ENCODE measurements at places on chromosomes 1 and 21. TPM values are rescaled to one million over a fixed set of nuclear protein-coding genes. Genes with fewer than 3 reads are reported as not detected.
A peak's percentile ranks its signal among the peaks of the same experiment; 100 is the strongest.

BSND gene
- not detected for total RNA-seq

NBPF10 gene
- 3.9 TPM for total RNA-seq

AGT gene
- total RNA-seq: 2.8 TPM

SPAG17 gene
- 1.3 TPM for total RNA-seq

GBP4 gene
- total RNA-seq: 13.4 TPM

UQCRHL gene
- 1.2 TPM for total RNA-seq

AADACL4 gene
- total RNA-seq: not detected

RERE gene
- 73.3 TPM for total RNA-seq

SLC30A10 gene
- total RNA-seq: not detected

GRCh38 chr1:95115708-95116137 lies 1.4 kb upstream of the TLCD4 start:
- H3K27me3 ChIP-seq: peaks cover 68% of the 10 kb centered on the region
- H3K4me3 ChIP-seq: no peak overlapping the region
- H3K4me1 ChIP-seq: peaks cover 16% of the 10 kb centered on the region
- H3K27ac ChIP-seq: no peak overlapping the region
- H3K36me3 ChIP-seq: no peaks in the 10 kb centered on the region

DNA sequence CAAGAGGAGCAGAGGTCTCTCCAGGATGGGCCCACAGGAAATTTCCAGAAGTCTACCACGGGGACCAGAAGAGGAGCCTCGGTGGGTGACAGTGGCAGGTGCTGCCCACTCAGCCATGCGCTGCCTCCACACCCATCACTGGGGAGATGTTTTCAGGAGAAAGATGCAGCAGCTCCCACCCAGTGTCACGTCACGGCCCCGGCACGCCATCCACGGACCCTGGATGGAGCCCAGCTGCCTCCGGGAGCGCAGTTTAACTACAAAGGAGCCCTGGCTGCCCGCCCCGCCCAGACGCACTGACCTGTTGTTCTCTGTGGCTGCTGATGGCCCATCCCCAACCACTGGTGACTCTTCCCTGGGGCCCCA lies 6.8 kb downstream of the TSPEAR start:
- no peaks in the 10 kb centered on the region for H3K36me3 ChIP-seq
- no peak overlapping the region for H3K27ac ChIP-seq

DNA sequence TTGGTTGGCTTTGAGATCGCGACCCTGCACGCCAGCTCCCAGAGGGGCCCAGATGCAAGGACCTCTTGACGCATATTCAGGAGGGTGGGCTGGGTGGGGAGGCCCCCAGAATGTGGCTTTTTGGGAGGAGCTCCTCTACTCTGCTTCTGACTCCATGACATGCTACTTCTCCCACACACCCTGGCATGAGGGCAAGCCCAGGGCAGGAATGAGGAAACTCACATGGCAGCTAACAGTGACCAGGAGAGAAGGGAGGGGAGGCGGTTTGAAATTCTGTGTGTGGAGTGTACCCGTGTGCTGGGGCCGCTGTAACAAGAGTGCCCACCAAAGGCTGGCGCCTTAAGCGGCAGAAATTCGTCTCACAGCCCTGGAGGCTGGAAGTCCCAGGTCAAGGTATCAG lies 61.3 kb upstream of the GPR153 start:
- no peak for DNase-seq
- H3K36me3 ChIP-seq: peaks cover 24% of the 10 kb centered on the region
- no peak overlapping the region for H3K4me3 ChIP-seq
- no peak overlapping the region for H3K27ac ChIP-seq
- H3K4me1 ChIP-seq: no peaks in the 10 kb centered on the region

- H3K27ac ChIP-seq: no peak overlapping the region
- no peak overlapping the region for H3K4me3 ChIP-seq
- H3K27me3 ChIP-seq: peaks cover 100% of the 10 kb centered on the region
- DNase-seq: peak; percentile 37
- H3K4me1 ChIP-seq: peaks cover 19% of the 10 kb centered on the region
Measured at GRCh38 chr1:46488343-46489168, 1.1 kb upstream of the DMBX1 start.

- no peaks in the 10 kb centered on the region for H3K27me3 ChIP-seq
- H3K4me3 ChIP-seq: no peak overlapping the region
- no peaks in the 10 kb centered on the region for H3K4me1 ChIP-seq
- no peaks in the 10 kb centered on the region for H3K36me3 ChIP-seq
- no peak overlapping the region for H3K27ac ChIP-seq
- DNase-seq: no peak
Measured at GRCh38 chr21:14046401-14046800, 164.4 kb downstream of the LIPI start.

GRCh38 chr1:60000625-60001024 lies 72.9 kb downstream of the C1orf87 start:
- no peaks in the 10 kb centered on the region for H3K36me3 ChIP-seq
- H3K27ac ChIP-seq: no peak overlapping the region
- no peak overlapping the region for H3K4me3 ChIP-seq
- no peaks in the 10 kb centered on the region for H3K27me3 ChIP-seq

DNA sequence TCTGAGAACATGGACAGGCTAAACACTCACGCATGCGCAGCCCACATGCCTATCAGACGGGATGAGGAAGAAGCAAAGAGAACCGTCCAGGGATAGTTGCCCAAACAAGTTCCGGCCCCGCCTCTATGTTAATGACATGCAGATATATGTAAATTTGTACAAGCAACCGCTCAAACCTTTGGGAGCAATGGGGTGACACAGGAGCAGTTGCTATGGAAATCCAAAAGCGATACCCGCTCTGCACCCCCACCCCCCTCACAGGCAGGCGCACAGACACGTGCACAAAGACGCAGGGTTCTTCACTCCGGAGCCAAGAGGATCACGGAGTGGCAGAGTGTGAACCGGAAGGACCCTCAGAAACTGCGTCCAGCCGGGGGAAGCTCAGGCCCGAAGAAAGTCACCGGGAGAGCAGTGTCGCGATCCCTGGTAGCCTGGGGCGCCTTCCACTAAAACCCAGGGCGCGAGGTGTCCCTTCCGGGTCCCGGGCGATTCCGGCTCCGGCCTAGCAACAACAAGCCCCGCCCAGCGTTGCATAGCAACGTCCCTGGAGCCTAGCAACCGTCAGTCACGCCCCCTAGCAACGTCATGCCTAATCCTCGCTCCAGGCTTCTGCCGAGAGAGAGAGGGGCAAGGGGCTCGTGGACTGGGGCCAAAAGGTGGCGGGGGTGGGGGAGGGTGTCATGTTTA lies 24.1 kb upstream of the ADGRB2 start:
- H3K4me1 ChIP-seq: peaks cover 18% of the 10 kb centered on the region
- peak overlapping the region; percentile 69 for H3K27ac ChIP-seq
- no peaks in the 10 kb centered on the region for H3K36me3 ChIP-seq
- H3K4me3 ChIP-seq: peak overlapping the region; percentile 66
- peak; percentile 86 for DNase-seq

DNA sequence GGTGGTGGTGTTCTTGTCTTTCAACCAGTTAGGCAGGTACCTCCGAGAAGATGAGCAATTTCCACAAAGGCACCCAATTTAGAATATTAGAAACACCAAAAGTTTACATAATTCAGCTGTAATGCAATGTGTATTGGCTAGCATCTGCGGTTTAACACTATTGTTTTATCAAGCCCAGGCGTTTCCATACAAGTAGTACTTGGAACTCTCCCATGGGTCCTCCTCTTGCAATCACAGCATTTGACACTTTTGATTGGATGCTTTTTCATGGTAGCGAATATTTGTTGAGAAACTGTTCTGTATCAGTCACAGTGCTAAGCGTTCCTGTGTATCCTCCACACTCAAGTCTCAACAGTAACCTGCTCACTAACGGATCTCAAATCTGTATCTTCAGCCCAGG lies 20.1 kb upstream of the MAP1LC3C start:
- no peak overlapping the region for H3K27ac ChIP-seq
- H3K4me3 ChIP-seq: no peak overlapping the region
- no peaks in the 10 kb centered on the region for H3K36me3 ChIP-seq
- no peaks in the 10 kb centered on the region for H3K27me3 ChIP-seq
- DNase-seq: no peak
- no peaks in the 10 kb centered on the region for H3K4me1 ChIP-seq

DNA sequence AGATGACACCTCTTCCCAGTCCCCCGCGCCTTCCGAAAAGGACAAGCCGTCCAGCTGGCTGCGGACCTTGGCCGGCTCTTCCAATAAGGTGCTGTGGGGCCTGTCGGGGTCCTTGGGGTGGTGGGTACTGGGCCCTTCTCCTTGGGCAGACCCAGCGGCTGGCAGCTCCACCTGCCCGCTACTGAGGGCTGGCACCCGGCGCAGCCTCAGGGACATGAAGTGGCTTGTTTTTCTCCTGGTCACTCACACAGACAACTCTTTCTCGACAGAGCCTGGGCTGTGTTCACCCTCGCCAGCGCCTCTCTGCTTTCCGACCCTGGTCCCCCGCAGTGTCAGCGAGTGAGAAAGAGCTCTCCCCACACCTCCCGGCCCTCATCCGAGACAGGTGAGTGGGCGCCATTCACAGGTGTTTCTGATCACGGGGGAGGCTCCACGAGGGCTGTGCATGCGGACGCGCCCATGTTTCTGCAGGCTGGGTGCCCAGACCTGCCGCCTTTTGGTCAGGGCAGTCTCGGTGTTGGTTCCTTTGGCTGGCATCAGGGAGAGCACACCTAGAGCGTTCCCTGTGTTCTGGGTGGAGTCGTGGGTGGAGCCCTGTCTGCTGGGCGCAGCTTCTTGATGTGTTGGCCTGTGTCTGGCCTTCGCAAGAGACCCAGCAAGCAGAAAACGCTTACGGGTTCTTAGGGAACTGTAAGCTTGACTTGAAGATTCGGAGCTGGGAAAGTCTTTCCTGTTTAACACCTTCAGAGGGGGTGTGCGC lies 75.1 kb downstream of the SKI start:
- no peak overlapping the region for H3K27ac ChIP-seq
- H3K36me3 ChIP-seq: no peaks in the 10 kb centered on the region
- no peak overlapping the region for H3K4me3 ChIP-seq
- no peaks in the 10 kb centered on the region for H3K27me3 ChIP-seq
- DNase-seq: no peak
- peaks cover 32% of the 10 kb centered on the region for H3K4me1 ChIP-seq

DNA sequence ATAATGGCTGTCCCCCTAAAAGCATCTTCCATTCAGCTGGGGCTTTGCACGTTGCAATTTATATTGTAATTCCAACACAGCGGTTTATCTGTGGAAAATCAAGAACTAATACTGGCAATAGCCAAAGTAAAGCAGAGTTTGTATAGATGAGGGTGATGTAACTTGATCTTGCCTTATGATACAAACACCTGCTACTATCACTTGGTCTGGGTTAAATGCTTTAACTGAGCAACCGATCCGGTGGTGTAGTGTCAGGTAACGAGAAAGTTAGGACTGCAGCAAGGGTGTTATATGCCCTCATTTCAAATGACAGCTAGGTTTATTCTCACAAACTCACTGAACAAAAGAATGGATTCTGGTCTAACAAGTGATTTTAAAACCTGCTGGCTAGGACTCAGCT lies 47.3 kb upstream of the PLPPR4 start:
- H3K4me3 ChIP-seq: no peak overlapping the region
- no peaks in the 10 kb centered on the region for H3K4me1 ChIP-seq
- no peaks in the 10 kb centered on the region for H3K36me3 ChIP-seq
- no peak for DNase-seq
- H3K27ac ChIP-seq: no peak overlapping the region
- H3K27me3 ChIP-seq: no peaks in the 10 kb centered on the region

- H3K4me3 ChIP-seq: no peak overlapping the region
- no peak overlapping the region for H3K27ac ChIP-seq
- no peaks in the 10 kb centered on the region for H3K4me1 ChIP-seq
- no peaks in the 10 kb centered on the region for H3K36me3 ChIP-seq
Measured at GRCh38 chr1:223067914-223068313, 75.1 kb downstream of the TLR5 start.

GRCh38 chr1:41564741-41565475 lies 80.4 kb upstream of the EDN2 start:
- no peaks in the 10 kb centered on the region for H3K4me1 ChIP-seq
- no peak overlapping the region for H3K4me3 ChIP-seq
- H3K27me3 ChIP-seq: no peaks in the 10 kb centered on the region
- DNase-seq: no peak
- H3K36me3 ChIP-seq: no peaks in the 10 kb centered on the region
- H3K27ac ChIP-seq: no peak overlapping the region

- H3K36me3 ChIP-seq: no peaks in the 10 kb centered on the region
- H3K27me3 ChIP-seq: no peaks in the 10 kb centered on the region
- peaks cover 51% of the 10 kb centered on the region for H3K4me1 ChIP-seq
- no peak for DNase-seq
Measured at GRCh38 chr1:44678626-44679025, 4.1 kb downstream of the ARMH1 start.

DNA sequence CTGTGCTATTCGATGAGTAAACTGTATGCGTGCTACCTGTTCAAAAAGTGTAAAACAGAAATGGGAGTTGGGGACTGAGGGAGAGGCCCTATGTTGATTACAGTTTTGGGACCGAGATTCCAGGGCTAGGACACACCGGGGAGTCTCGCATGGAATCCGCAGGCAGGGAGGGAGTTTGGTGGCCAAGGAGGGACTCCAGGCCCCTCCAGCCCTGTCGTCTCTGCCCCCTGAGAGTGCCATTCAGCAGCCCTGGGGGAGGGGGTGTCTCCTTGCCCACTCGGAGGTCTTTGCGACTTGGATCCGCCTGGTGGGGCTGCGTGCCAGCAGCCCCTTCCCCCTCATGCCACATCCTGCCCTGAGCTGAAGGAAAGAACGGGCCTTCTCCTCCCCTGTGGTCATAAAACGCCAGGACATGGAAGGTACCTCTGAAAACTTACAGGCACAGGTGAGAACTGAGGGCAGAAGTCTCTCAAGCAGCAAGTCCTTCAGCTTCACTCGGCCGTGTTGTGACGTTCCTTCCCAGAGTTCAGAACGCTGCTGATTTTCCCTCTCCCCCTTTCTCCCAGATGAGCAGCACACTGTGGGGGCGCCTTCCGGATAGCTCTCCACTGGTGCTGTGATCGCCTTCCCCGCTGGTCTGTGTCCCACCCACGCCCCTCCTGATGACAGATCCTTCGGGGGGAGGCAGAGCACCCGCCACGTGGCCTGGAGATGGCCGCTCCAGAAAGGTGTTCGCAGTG lies 141.4 kb downstream of the PEX14 start:
- no peak for DNase-seq
- H3K27ac ChIP-seq: no peak overlapping the region
- peaks cover 19% of the 10 kb centered on the region for H3K36me3 ChIP-seq
- no peaks in the 10 kb centered on the region for H3K4me1 ChIP-seq
- no peaks in the 10 kb centered on the region for H3K27me3 ChIP-seq
- H3K4me3 ChIP-seq: no peak overlapping the region

- H3K27me3 ChIP-seq: no peaks in the 10 kb centered on the region
- no peaks in the 10 kb centered on the region for H3K36me3 ChIP-seq
- H3K4me1 ChIP-seq: no peaks in the 10 kb centered on the region
Measured at GRCh38 chr1:229159668-229160544, 111.0 kb upstream of the RAB4A start.

DNA sequence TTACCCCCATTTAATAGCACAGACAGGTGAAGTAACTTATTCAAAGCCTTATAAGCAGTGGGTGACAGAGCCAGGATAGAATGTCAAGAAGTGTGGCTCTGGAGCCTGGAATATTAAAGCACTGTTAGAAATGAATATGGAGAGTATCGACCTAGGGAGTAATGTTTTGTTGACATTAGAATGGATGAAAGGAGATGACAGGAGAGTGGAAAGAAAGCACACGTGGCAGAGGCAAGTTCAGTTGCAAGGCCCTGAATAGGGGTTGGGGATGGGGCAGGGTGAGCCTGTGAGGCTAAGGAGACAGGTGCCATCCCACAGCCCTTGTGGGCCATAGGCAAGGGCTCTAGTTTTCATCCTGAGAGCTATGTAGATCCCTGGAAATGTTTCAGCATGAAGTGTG lies 125.5 kb upstream of the PLXNA2 start:
- H3K4me1 ChIP-seq: no peaks in the 10 kb centered on the region
- H3K4me3 ChIP-seq: no peak overlapping the region
- DNase-seq: no peak
- no peaks in the 10 kb centered on the region for H3K27me3 ChIP-seq
- H3K27ac ChIP-seq: no peak overlapping the region

- DNase-seq: no peak
- no peak overlapping the region for H3K27ac ChIP-seq
- H3K36me3 ChIP-seq: no peaks in the 10 kb centered on the region
- H3K4me1 ChIP-seq: no peaks in the 10 kb centered on the region
- H3K4me3 ChIP-seq: no peak overlapping the region
Measured at GRCh38 chr1:3711780-3712451, 40.3 kb upstream of the CCDC27 start.

All from left lung (tissue), 14 donors.